ENCODE measurements at places on chromosomes 1 and 21.
A peak's percentile ranks its signal among the peaks of the same experiment; 100 is the strongest.

GRCh38 chr1:47978486-47978885, 18.7 kb downstream of the TRABD2B start:
- no peak for DNase-seq

- peak; percentile 0 for DNase-seq
Measured at GRCh38 chr1:98660940-98661543, 479 bp upstream of the SNX7 start.

GRCh38 chr1:247905181-247905580, 9.8 kb downstream of the OR2W3 start:
- no peak for DNase-seq

DNA sequence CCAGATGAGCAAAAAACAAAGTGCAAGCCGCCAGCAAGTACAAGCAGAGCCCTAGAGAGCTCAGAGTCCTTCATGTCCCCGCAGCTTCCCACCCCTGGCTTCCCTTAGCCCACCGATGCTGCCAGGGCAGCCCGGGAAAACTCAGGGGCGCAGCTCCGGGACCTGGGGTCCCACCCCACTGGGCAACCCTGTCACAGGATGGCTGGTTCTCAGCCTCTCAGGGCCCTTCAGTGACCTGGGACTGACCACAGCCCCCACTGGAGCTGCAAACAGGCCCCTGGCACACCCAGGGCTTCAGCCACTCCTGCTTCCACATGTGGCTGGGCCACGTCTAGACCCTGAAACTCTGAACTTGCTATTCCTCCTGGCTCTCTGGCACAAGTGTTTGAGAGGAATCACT, 49.5 kb downstream of the CHD5 start:
- no peak for DNase-seq

DNA sequence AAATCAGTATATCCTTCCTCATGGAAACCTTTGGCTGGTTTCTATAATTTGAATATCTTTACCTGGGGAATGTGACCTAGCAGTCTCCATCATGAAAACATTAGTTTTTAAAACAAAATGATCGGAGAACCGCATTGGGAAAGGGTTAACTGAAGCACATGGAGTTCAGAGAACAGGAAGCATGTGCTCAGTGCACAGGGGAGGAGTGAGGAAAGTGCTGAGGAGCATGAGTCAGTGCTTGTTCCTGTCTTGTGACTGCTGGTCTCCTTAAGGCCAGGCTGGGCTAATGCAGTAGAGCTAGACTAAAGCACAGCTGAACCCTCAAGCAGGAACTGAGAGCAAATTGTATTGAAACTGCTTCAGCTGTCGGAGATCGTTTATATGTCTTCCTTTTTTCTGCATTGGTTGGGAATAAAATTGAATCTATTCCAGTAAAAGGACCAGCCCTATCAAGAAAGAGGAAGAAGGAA, 5.8 kb downstream of the IFI16 start:
- peak; percentile 57 for DNase-seq

DNA sequence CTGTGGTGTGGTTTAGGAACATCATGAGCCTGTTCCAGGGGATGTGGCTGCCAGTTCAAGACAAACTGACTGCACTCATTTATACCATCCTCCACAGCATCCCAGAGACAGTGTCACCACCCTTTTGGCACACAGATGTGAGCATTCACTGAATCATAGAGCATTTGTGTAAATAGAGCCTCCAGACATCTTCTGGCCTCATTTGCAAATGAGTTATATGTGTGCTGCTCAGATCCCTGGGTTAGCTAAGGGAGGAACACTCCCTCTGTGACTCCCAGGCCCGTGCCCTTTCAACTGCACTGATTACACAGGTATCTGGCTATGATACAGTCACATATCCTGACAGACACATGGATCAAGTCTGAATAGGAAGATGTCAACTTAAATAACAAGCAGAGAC, 351.5 kb upstream of the PLD5 start:
- DNase-seq, result no peak

- DNase-seq, result no peak
Measured at GRCh38 chr1:119631433-119632102, 16.5 kb downstream of the ZNF697 start.

GRCh38 chr1:38727684-38728584, 131.6 kb downstream of the RRAGC start:
- DNase-seq, result no peak

DNA sequence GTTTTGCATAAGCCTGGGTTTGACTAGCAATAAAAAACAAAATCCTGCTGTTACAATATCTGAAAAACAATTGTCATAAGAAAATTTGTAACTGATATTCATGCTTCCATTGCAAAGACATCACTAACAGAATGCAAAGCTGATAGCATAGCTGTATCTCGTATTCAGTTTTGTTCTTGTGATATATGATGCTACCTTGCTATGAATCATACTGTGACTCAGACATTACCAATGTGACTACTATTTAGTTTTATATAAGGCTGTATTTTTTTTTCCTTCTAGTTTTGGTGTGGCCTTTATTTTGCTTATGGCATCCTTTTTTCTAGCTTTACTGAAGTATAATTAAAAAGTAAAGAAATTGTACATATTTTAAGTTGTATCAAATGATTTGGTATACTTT, 1381.8 kb downstream of the MRPL39 start:
- no peak for DNase-seq

GRCh38 chr21:34882719-34883131, 166.4 kb downstream of the RUNX1 start:
- DNase-seq, result no peak

DNA sequence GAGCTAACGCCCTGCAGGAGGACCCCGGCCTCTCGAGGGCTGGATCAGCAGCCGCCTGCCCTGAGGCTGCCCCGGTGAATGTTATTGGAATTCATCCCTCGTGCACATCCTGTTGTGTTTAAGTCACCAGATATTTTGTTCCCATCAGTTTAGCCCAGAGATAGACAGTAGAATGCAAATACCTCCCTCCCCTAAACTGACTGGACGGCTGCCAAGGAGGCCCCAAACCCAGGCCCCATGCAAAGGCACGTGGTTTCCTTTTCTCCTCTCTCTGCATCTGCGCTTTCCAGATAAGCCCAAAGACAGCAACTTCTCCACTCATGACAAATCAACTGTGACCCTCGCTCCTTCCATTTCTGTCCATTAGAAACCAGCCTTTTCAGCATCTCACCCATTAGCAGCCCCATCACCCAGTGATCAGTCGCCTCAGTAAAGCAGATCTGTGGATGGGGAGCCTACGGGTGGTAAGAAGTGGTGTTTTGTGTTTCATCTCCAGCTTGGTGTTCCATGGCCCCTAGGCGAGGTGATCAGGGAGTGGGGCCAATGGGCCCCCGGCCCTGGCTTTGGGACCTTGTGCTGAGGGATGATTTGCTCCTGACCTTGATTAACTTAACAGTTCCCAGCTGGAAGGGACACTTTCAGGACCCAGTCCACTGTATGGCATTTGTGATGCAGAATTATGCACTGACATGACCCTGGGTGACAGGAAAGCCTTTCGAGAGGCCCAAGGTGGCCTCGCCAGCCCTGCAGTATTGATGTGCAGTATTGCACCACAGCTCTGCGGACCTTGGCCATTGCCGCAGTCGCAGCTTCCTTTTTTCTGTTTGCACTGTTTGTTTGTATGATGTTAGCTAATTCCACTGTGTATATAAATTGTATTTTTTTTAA, 5.2 kb downstream of the NPPA start:
- DNase-seq, result no peak

- DNase-seq, result no peak
Measured at GRCh38 chr1:111221276-111221632, 6.3 kb upstream of the CHI3L2 start.

- no peak for DNase-seq
Measured at GRCh38 chr1:217025381-217025780, 302.2 kb upstream of the ESRRG start.

GRCh38 chr1:8908388-8909151, 30.1 kb upstream of the ENO1 start:
- DNase-seq, result no peak

- no peak for DNase-seq
Measured at GRCh38 chr1:31416101-31416736, 3.2 kb downstream of the SERINC2 start.

DNA sequence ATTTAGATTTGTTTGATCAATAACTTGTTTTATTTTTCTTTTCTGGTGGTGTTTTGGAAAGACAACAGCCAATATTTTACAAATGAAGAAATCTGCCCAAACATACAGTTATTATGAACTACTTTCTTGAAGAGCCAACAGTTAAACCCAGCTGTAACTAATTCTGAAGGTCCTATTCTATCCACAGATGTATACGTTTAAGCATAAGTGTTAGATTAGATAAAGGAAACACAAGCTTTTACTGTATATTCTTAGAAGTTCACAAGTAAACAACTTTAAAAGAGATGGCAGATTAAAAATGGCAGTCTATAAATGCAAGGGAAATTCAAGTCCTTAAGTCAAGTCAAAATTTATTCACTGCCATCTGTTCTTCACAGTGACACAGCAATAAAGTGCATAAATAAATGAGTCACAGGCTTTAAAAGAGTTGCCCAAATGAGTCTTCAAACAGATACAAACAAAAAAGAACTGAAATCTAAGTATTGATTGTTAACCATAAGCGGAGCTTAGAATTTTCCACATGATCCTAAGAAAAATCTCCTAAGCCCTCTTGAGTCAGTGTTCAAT, 49.9 kb upstream of the KCNH1 start:
- DNase-seq, result no peak

DNA sequence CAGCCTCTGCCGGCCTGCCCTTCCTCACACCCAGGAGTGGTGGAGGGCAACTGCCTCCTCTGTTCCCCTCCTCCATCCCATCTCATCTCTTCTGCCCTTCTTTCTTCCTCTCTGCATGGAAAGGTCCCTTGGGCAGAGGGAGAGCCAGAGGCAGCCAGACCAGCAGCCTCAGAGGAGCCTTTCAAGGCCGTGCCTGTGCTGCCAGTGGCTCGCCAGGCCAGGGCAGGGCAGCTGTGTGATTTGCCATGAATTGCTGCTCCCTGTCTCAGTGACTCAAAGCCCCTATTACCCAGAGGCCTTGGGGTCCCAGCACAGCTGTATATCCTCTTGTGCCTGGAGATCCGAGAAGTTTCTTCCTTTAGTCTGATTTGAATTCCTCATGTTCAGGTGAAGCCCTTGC, 21.9 kb downstream of the TMCC2 start:
- DNase-seq, result no peak

GRCh38 chr1:202694314-202694713, 15.9 kb downstream of the SYT2 start:
- no peak for DNase-seq

DNA sequence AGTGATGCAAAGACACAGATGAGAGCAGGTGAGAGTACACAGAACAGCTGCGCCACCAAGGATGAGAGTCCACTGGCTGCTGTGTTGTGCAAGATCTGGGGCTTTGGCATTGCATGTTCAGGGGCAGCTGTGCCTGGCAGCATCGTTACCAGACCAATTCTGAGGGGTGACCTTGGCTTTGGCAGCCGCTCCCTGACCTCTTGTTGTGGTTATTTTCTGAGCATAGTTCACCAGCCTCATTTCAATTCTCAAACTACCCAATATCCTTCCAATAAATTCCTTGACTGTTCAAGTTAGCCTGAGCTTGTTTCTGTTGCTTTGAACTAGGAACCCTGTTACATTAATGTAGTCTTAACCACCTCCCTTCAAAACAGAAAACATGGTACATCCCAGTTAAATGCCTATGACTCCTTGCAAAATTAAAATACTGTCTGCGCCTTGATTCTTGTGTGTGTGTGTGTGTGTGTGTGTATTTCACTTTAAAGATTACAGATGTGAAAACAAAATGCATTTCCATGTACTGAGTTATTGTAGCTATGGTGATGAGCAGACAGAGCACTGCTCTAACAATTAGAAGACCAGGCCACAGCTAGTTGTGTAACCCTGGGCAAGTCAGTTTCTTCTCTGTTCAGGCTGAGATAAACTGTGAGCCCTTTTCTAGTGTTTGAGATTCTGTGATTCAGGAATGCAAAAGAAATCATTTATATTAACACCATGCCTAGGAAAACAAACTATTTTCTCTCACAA, 106.3 kb upstream of the GUCA2B start:
- DNase-seq, result no peak

DNA sequence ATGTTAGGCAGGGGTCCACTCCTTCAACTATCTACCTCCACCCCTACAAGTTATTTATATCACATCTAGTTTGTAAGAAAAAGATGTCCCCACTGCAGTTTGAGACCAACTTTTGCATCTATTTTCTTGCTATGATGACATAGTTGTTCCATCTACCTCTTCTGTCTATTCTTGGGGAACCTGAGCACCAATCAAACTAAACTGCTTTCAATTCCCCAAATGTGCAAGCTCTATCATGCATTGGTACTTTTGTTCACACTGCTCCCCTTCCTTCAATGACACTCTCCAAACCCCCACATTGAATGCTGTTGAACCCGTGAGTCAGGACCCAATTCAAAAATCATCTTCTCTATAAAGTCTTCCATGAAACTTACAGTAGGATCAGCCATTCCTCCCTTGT, 16.0 kb upstream of the FRRS1 start:
- no peak for DNase-seq

GRCh38 chr1:230426246-230427093, at the start of gene PGBD5:
Gene PGBD5 (minus strand): TSS chr1:230426332. CDS start chr1:230425928, 404 bp downstream.
- DNase-seq, result peak; percentile 60

DNA sequence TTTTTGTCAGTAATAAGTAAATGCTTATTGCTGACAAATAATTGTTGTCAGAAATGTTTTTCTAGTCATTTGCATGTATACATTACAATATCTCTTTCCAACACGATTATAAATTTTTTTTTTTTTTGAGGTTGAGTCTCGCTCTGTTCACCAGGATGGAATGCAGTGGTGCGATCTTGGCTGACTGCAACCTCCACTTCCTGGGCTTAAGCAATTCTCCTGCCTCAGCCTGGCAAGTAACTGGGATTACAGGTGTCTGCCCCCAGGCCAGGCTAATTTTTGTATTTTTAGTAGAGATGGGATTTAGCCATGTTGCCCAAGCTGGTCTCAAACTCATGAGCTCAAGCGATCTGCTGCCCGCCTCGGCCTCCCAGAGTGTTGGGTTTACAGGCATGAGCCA, 72.0 kb upstream of the ATF3 start:
- no peak for DNase-seq

DNA sequence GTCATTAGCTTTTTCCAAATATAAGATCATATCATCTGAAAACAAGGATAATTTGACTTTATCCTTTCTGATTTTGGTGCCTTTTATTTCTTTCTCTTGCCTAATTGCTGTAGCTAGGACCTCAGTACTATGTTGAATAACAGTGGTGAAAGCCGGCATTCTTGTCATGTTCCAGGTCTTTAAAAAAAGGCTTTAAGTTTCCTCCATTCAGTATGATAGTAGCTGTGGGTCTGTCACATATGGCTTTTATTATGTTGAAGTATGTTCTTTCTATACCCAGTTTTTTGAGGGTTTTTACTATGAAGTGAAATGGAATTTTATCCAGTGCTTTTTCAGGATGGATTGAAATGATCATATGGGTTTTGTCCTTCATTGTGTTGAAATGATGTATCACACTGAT, 115.8 kb downstream of the DUSP10 start:
- DNase-seq, result no peak

- DNase-seq, result no peak
Measured at GRCh38 chr1:27622828-27623227, 12.2 kb downstream of the FGR start.

DNA sequence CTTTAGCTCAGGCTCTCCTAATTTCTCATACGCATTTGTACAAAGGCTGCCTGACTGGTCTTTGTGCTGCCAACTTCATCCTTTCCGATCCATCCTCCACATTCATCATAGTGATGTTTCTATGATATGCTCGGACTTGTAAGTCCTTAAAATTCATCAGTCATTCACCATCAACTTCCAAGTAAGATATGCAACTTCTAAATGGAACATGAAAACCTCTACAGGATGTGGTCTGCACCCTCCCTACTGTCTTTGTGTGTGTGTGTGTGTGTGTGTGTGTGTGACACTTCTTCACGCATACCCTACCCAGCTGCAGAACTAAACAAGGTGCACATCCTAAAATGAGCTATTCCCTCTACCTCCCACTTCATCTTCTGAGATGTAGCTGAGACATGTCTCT, 397.9 kb upstream of the NR5A2 start:
- DNase-seq, result no peak
